ENCODE measurements at places on chromosomes 12 and 14.

DNA sequence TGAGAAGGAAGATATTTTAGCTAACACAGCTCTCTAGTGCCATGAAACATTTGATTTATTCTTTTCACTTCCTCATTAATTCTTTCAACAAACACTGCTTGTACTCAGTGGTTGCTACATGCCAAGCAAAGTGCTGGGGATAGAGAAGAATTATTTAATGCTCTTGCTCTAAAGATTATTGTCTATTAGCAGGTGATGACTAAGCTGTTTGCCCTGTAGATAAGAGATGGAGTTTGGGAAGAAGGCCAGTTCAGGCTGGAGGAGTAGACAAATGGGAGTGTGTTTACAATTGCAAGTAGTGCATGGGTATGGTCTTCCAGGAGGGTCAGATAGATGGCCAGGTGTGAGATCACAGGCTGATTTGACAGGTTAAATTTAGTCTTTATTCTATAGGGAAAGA lies 99.8 kb upstream of the SEL1L start:
- DNase-seq = no peak

GRCh38 chr14:53608369-53608768 lies 348.3 kb downstream of the BMP4 start:
- DNase-seq = peak; percentile 81

- no peak for DNase-seq
Observed at GRCh38 chr12:49791700-49792099, 36.5 kb downstream of the NCKAP5L start.

- no peak for DNase-seq
Observed at GRCh38 chr14:71960494-71961353, 28.5 kb downstream of the RGS6 start.

DNA sequence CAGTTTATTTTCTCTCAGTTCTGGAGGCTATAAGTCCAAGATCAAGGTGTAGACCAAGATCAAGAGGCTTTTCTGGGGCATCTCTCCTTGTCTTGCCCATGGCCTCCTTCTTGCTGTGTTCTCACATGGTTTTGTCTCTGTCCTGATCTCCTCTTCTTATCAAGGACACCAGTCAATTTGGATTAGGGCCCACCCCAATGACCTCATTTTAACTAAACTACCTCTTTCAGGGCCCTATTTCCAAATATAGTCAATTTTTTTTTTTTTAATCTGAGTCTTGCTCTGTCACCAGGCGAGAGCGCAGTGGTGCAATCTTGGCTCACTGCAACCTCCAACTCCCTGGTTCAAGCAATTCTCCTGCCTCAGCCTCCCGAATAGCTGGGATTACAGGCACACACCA lies 50.8 kb downstream of the TSHR start:
- no peak for DNase-seq

GRCh38 chr12:85484387-85484786 lies 204.4 kb downstream of the ALX1 start:
- no peak for DNase-seq

DNA sequence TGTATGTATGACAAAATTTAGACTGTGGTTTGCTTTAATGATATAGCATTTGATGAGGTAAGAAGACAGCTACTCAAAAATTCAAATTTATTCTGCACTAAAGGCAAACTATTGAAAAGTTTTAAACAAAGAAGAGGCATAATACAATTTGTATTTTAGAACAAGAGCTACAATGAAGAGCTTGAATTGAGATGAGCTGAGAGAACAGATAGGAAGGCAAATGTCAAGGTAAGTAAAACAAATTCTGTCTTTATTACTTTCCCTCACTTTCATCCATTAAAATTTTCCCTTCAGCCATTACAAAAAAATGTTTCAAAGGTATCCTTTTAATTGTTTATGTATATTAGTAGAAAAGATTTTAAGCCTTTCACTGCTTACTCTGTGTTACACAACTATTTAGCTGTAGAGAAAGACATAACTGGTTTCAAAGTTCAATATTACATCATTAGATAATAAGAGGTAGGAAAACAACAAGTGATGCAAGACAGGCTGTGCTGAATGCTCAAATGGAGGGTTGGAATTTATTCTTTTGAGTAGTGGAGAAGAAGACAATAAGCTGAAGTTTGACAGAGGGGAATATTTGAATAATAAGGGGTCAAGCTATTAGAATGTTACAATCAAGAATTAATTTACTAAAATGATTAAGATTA lies 1334.1 kb downstream of the FSCB start:
- no peak for DNase-seq

- no peak for DNase-seq
Observed at GRCh38 chr12:98845957-98846356, 200.9 kb downstream of the APAF1 start.

DNA sequence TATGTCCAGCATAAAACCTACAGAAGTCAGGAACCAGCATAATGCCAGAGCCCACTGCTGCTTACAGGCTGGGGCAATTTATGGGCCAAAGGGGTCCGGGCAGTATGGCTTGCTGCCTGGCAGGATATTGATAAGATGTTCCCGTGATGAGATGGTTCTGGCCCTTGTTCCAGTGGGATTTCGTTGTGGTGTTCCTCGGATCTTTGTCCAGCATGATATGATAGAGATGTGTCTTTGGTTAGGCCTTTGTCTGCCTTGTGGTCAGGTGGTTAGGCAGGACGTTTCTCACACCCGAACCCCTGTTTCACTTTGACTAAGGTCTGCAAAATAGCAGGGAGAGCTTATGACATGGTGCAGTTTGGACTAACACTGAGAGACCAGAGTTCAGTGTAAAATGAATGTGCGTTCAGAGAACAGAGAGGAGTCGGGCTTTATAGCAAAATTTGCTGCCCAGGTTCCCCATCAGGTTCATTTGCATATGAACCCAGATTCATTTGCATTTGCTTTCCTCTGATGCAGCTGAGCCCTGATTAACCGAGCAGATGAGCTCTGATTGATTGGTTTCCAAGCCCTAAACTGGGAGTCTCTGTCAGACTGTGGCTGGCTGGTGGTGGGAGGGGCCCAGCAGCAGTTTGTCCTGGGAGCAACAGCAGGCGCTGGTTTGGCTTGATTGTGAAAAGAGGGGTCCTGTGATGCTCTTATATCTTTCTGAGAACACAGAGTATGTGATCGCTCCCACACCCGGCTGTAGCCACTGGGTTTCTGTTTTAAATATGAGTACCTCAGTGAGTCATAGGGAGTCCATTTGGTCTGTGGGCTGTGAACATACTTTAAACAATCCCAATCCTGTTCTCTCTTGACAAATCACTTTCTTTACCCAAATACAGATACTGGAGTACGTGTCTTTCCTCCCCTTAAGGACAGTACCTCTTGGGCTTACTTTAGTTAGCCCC lies 156.3 kb upstream of the PZP start:
- no peak for DNase-seq

- DNase-seq = no peak
Observed at GRCh38 chr12:100901266-100901665, 106.7 kb downstream of the ANO4 start.

GRCh38 chr14:72517736-72518135 lies 376.2 kb downstream of the DPF3 start:
- DNase-seq = no peak

GRCh38 chr12:50050410-50051098 lies 6.8 kb upstream of the ASIC1 start:
- peak; percentile 93 for DNase-seq
